ENCODE measurements at places on chromosomes 11 and 22.

GRCh38 chr11:133950874-133951326, 5.9 kb downstream of the IGSF9B start:
- DNase-seq, result peak; percentile 58

DNA sequence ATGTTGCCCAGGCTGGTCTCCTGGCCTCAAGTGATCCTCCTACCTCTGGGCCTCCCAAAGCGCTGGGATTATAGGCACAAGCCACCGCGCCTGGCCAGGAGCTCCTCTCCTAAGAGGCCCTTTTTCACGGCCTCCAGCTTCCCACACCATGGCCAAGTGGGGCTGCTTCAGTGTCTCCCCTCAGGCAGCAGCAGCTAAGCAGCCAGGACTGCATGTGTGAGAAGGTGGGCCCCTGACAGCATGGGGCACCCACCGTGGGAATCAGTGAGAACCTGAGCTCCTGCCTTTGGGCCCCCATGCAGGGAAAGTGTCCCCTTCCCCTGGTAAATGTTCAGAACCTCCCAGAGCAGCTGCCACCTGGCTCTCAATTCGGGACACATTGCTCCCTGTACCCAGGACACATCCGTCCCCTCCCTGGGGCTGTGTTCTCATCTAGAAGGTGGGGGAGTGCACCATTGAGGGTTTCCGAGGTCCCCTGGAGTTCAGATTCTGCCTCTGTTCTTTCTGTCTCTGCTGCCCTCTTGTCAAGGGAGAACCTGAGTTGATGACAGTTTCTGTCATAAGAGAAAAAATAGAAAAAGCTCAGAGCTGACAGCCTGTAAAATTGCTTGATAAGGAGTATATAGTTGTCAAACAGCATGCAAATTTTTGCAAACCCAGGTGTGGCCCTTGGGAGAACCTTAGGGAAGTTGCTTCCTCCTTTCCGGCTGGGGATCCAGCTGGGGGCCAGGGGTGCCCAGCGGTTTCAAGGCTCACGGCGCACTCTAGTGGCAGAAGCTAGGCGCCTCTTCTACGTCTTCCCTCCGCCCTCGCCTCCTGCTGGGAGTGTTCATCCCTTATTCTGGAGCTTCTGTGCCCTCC, 29.7 kb downstream of the FAM83F start:
- DNase-seq, result peak; percentile 86

GRCh38 chr22:29216873-29217666, 11.4 kb downstream of the EMID1 start:
- no peak for DNase-seq

DNA sequence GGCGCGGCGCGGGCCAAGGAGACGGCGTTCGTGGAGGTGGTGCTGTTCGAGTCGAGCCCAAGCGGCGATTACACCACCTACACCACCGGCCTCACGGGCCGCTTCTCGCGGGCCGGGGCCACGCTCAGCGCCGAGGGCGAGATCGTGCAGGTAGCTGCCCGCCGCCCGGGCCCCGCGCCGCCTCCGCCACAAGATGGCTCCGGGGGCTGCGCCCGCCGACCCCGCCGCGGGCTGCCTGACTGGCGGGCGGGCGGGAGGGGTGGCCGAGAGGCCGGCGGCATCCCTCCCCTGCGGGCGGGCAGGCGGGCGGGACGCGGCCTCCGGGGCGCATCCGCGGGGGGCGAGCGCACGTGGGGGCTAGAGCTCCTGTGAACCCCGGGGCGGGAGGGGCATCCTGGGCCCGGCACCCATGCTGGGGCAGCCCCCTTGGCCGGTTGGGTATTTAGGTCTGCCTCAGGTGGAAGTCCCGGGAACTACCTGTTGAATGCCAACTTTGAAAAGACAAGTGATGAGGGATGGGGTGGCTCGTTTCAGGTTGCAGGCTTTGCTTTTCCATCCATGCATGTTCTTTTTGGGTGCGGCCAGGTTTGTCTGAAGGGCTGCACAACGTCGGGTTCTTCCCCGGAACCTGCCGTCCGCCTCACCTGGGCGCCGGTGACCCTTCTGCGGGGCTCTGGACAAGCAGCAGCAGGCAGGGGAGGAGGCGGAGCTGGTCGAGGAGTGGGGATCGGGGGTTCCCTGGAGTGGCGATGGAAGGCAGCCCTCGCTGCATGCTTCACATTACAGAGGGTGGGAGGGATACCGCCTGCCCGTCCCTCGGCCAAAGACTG, 760 bp downstream of the ZNRF3 start:
- DNase-seq, result peak; percentile 83

DNA sequence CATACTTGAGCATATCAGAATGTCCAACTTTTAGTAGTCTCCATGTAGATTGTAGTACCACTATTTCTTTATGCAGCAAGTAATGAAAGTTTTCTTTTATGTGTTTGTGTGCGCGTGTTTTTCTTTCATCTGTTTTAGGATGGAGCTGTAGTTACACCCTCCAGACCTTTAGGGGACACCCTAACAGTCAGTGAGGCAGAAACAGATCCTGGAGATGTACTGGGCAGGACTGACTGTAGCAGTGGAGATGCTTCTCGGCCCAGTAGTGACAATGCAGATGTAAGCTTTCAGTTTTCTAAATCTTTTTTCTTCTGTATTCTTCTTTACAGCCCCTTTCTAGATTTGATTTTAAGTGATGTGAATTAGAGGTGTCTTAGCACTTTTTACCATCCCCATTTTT, 79.9 kb upstream of the GRIK4 start:
- peak; percentile 19 for DNase-seq

- DNase-seq, result no peak
Measured at GRCh38 chr11:111792955-111793500, 26.8 kb upstream of the PPP2R1B start.

DNA sequence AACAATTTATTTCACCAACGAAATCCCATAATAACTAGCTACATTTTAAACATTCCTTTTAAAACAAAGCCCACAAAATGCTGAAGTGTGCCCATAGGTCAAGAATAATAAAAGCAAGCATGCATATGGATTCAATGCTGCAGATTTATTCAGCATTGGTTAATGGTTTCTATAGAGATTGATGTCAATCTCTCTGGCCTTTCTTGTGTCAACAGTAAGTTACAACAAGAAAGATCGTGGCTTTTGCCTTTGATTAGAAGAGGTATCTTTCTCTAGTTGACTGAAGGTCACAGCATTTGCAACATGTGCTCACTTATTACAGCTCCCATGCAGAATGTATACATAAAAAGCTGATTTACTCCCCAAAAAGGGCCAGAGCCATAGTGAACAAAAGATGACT, 1.4 kb upstream of the SOX6 start:
- no peak for DNase-seq
